Diencephalon (tissue), 1 donor: ENCODE measurements at places on chromosomes 5 and 9. TPM values are rescaled to one million over a fixed set of nuclear protein-coding genes. Genes with fewer than 3 reads are reported as not detected.

SPINK6 gene
- not detected for total RNA-seq

PDGFRB gene
- total RNA-seq = 28.6 TPM

SLC45A2 gene
- total RNA-seq = 0.23 TPM

WDR31 gene
- total RNA-seq = 5.3 TPM

SLC25A48 gene
- 7.8 TPM for total RNA-seq

F2RL2 gene
- 1.2 TPM for total RNA-seq

SPINK13 gene
- not detected for total RNA-seq

SLC6A3 gene
- total RNA-seq = 12.5 TPM

MARVELD2 gene
- total RNA-seq = 3.0 TPM

OR1J2 gene
- total RNA-seq = not detected

MUSK gene
- 3.2 TPM for total RNA-seq

STKLD1 gene
- total RNA-seq = 3.0 TPM

PCDHGA2 gene
- 8.5 TPM for total RNA-seq

FCN2 gene
- not detected for total RNA-seq

ASS1 gene
- 49.4 TPM for total RNA-seq

GNA14 gene
- 1.4 TPM for total RNA-seq

PCDHB6 gene
- total RNA-seq = 4.2 TPM

CHSY3 gene
- total RNA-seq = 18.9 TPM

EIF4E1B gene
- total RNA-seq = 0.46 TPM

PKD2L2 gene
- 0.46 TPM for total RNA-seq

KDM4C gene
- 44.3 TPM for total RNA-seq

TTC16 gene
- 0.23 TPM for total RNA-seq

SLC34A3 gene
- total RNA-seq = not detected

PCDHGC5 gene
- 9.5 TPM for total RNA-seq

PAM gene
- total RNA-seq = 218 TPM

HAVCR2 gene
- 11.1 TPM for total RNA-seq

PPP3R2 gene
- 0.92 TPM for total RNA-seq

PJA2 gene
- total RNA-seq = 361 TPM

PRSS3 gene
- total RNA-seq = 5.3 TPM

PDE6A gene
- total RNA-seq = not detected

LCN10 gene
- not detected for total RNA-seq

MLANA gene
- total RNA-seq = not detected

MAST4 gene
- 30.2 TPM for total RNA-seq

FOXD4L3 gene
- total RNA-seq = 0.23 TPM

PPP2R2B gene
- 134 TPM for total RNA-seq

OLFM1 gene
- 347 TPM for total RNA-seq

DMRT3 gene
- not detected for total RNA-seq

UQCRQ gene
- total RNA-seq = 90.7 TPM

LEAP2 gene
- total RNA-seq = 1.2 TPM
